Thoracic aorta (tissue), 2 donors: ENCODE measurements at places on chromosomes 4 and X.

- DNase-seq = no peak
Observed at GRCh38 chrX:151703487-151703886, 8.2 kb downstream of the PRRG3 start.

GRCh38 chrX:56314334-56314733 lies 82.2 kb downstream of the KLF8 start:
- DNase-seq = no peak

GRCh38 chrX:53682885-53683555 lies 3.5 kb downstream of the HUWE1 start:
- DNase-seq = no peak

- DNase-seq = no peak
Observed at GRCh38 chr4:94516067-94516466, 64.3 kb downstream of the PDLIM5 start.

GRCh38 chr4:157810137-157810774 lies 362.6 kb downstream of the GASK1B start:
- DNase-seq = no peak

DNA sequence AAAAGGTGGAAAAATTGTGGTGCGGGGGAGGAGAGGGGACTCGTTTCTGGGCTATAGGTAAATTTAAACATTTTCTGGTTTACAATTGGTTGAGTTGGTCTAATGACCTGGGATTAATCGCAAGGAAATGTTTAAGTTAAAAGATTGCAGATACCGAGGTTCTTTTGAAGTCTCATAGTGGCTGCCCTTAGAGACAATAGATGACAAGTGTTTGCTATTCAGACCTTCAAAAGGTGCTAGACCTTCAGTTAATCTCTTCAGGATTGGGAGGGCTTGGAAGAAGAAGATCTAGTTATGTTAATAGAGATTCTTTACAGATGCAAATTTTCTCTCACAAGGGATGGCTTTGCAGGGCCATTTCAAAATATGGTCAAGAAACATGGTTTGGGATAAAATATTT lies 2286.1 kb upstream of the AGA start:
- DNase-seq = no peak

DNA sequence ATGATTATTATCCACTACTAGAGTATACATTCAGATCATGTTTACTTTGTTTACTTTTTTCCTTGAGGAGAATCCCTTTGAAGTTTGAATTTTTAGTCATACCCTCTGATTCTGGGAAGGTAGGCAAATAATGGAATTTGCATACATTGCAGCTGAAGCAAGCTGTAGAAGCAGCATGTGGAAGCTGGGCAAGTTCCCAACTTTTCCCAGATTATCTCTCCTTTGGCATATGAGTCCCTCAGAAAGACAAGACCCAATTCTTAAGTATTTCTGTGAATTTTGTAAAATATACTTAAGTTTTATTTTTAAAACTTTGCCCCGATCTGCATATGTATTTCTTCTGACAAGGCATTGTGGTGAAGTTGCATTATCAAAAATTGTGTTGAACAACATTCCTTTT lies 94.9 kb downstream of the CNKSR2 start:
- DNase-seq = no peak

GRCh38 chr4:164716901-164717300 lies 37.0 kb upstream of the SMIM31 start:
- DNase-seq = no peak

DNA sequence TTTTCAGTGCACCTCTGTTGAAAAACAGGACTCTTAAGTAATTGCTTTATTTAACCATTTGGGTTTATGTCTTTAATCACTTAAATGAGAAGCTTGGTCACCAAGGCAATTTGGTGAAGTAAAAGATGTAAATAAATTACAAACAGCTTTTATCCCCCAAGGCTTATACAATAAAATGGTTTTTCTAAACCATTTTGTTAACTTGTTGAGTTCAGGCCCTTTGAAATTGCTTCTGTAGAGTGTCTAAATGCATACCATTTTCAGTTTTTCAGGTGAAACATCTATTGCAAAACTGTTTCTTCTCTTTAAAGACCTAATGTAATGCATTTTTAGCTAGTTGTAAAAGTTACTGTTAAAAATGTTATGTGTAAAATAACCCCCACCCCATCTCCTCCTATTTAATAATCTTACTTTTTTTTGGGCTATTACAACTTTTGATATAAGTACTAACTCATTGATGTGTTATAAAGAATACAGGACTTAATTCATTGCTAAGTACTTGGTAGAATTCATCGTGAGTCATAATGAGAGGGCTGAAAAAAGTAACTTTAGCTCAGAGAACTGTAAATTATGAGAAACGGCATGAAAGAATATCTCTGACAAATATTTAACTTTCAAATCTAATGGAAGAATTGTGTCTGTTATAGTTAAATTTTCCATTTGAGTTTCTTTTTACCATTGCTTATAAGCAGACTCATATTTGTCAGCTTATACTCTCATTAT lies 4.5 kb downstream of the RAPGEF2 start:
- DNase-seq = no peak

DNA sequence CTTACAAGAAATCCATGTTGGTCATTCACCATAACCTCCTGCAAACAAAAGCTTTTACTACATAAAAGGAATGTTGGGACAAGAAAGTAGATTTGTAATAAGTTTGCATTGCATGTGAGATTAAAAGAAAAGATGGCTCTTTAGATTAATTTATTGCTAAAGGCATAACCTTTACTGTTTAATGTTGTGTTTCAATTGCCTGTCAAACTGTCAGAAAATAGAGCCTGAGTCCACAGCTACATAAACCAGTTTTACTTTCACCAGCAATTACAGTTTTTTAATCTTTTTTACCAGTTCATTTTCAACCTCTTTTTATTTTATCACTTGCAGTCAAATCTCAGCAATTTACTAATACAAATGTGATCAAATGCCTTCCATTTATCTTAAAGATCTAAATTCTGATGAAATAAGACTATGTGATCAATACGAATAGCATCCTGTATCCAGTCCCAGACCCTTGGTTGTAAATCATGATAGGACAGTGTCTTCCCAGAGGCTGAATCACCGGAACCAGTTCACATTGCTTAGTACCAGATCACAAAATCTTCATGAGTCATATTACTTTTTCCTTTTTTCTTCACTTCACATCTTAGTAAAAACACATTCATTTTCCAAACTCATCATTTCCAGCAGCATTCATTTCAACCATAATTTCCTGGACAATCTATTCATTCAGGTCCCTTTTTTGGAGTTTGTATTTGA lies 95.4 kb upstream of the FRG1 start:
- no peak for DNase-seq

DNA sequence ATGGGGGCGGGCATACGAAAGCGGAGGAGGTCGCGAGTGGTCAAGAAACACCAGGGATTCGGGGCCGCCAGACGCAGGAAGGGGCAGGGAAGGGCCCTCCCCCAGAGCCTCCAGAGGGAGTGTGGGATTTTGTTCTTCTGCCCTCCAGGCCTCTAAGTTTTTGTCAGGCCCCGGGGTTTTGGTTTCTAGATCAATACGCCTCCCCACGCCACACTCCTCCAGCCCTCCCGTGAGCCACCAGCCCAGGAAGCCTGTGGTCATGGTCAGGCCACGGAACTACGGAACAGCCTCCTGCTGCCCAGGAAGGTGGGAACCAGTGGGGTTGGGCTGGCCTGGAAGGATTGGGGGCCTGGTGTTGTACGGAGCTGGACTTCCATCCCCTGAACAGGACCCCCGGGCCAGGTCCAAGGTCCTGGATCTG lies 38.4 kb downstream of the CPLX1 start:
- no peak for DNase-seq

- DNase-seq = no peak
Observed at GRCh38 chr4:22463179-22463578, 52.7 kb downstream of the ADGRA3 start.
